Stimulated activated CD4-positive, alpha-beta T cell treated with anti-CD3 and anti-CD28 coated beads, TNF-alpha, amount 100 ng/mL, for 24 hours (primary cell): ENCODE measurements at places on chromosomes 12 and 14.

DNA sequence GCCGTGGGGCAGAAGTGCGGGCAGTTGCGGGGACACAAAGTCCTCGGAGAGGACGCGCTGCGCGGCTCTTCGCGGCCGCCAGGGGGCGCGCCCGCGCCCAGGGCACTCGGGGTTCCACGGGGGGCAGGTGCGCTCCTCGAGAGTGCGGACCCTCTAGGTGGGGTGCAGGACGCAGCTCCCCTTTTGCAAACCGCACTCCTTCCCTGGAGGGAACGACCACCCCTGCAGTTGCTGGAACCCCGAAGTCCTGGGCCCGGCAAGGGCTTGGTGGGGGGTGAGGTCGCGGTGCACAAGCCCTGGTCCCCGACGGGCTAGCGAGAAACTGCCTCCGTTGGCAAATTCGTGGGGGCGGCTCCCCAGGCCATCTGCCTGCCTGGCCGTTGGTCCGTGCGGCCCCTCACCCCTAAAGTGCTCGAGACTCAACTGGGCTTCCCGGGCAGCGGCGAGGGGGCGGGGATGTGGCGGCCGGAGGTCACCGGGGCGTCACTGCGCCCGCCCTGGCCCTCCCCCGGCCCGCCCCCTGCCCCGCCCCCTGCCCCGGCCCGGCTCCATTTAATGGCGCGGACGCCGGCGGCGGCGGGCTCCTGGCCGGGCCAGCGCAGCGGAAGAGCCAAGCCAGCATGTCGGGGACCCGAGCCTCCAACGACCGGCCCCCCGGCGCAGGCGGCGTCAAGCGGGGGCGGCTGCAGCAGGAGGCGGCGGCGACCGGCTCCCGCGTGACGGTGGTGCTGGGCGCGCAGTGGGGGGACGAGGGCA lies at the start of gene ADSS1:
TSS of gene ADSS1 (plus strand) at position 579 of the 756 bp plus-strand sequence. CDS start at position 621, 42 bp downstream.
- peak; percentile 50 for DNase-seq

DNA sequence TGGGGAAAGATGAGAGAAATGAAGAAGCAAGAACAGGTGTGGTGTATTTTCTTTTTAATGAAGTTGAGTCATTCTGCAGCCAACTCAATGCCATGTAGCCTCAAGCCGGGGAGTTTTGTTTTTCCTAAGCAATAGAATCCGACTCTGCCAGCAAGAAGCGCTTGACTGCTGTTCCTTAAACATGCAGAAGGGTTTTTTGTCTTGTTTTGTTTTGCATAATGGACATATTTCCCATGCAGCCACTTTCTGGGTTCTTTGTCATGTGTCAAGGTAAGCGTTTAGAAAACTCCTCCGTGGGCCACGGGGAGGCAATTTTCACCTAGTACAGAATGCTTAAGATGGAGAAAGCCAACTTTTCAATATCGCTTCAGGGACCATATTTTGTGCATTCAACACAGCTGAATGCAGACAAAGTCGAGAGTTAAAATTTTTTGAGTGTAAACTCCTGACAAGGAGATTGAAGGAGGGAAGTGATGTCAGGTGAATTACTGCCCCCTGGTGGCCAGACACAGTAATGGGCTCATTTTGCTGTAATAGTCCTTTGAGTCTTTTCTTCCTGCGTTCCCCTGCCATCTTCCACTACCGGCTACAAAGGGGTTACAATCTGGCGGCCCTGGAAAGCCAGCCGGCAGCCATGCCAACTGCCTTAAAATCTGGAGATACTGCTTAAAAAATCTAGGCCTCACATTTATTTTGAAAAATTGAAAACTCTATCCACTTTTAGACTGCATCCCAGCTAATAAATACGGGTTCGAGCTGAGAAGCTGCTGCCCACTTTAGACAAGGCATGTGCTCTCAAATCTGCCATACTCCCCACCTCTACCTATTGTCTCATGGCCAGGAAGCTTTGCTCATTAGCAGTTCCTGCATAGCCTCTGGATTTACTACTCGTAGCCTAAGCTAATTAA lies 3.2 kb upstream of the FICD start:
- peak; percentile 62 for DNase-seq

DNA sequence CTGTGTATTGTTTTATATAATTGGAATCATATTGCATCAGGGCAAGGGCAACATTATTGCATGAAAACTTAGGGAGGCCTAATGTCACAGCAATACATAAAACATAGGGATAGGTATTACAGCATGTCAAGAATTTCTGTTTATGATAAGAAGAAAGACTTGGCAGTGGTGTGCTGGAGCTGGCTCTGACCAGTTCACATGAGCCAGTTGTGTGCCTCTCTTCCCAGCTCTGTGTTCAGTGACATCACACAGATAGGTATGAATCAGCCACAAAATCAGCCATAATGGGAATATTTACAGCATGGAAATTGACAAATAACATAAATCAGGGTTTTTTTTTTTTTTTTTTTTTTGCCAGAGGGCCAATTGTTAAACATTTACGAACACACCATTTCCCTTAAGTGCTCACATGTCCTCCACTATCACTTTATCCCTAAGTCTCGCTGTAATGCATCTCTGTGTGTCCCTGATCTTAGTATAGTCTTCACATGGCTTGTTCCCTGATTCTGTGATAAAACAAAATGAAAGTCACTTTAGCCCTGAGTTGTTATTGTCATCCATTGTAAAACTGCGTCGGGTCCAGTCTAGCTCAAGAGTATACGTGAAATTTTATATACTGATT lies 31.9 kb upstream of the ACSM4 start:
- no peak for DNase-seq

DNA sequence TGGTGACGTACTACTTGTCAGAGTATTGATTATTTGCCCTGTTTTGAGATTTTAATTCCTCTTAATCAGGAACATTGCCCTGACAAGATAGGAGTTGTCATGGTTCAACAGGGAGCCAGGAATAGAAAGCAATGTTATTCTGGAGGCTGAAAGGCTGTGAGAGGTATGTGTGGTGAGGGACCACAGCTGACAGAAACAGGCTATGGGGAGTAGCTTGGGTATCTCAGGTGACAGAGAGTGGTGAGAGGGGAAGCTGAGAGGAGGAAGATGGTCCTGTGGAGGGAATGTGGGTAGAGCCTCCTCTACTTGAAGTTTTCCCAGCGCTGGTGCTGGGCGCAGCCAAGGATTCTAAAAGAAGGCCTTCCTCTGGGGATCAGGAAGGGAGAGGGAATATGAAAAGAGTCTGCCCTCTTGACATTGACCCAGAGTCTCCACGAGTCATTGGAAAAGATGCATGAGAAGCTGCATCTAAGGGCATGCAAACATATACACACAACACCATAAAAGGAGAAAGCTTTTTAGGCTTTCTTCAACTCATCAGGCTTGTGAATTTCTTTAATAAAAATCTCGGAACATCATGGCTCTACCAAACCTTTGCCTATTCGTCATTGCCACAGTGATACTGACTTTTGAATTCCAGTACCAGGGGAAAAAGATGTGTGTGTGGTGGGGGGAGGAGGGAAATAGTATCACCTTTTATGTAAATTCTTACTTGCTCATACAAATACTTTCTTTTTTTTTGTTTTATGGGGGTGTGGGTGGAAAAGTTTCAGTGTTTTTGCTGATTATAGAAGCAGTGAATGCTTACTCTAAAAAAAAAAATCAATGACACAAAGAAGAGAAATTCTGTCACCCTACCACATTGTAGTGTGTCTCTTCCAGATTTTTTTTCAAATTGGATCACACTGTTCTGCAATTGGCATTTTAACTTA lies 39.9 kb upstream of the DHRS7 start:
- no peak for DNase-seq

- no peak for DNase-seq
These were observed 301.8 kb downstream of the AEBP2 start for GRCh38 chr12:19741132-19741489.

DNA sequence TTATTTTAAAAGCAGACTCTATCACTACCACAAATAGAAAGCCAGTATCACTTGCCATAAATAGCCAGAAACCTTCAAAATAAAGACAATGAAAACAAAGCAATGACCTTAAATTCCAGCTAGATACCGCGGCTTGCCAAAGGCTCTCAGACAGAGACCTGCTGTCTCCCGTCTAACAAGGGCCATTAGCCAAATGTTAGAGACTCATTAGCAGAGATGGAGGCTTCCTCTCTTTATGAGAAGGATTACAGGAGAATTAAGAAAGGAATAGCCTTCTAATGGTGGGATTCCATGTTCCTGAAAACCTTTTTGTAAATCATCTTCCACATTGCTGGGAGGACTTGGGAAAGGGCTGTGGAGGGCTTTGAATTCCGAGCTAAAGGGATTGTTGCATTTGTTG lies 206.7 kb downstream of the AACS start:
- DNase-seq, result no peak
